Bone marrow (tissue), 2 donors: ENCODE measurements at places on chromosomes 7 and 10.

DNA sequence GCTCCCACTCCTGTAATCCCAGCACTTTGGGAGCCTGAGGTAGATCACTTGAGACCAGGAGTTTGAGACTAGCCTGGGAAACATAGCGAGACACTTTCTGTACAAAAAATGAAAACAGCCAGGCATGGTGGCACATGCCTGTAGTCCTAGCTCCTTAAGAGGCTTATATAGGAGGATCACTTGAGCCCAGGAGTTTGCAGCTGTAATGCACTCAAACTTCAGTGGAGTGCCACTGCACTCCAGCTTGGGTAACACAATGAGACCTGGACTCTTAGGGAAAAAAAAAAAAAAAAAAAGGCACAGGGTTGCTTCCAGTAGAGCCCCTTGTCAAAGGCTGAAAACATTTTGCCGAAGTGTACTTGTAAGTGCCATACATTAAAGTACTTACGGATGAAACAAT, 195.3 kb downstream of the PHTF2 start:
- DNase-seq, result no peak

DNA sequence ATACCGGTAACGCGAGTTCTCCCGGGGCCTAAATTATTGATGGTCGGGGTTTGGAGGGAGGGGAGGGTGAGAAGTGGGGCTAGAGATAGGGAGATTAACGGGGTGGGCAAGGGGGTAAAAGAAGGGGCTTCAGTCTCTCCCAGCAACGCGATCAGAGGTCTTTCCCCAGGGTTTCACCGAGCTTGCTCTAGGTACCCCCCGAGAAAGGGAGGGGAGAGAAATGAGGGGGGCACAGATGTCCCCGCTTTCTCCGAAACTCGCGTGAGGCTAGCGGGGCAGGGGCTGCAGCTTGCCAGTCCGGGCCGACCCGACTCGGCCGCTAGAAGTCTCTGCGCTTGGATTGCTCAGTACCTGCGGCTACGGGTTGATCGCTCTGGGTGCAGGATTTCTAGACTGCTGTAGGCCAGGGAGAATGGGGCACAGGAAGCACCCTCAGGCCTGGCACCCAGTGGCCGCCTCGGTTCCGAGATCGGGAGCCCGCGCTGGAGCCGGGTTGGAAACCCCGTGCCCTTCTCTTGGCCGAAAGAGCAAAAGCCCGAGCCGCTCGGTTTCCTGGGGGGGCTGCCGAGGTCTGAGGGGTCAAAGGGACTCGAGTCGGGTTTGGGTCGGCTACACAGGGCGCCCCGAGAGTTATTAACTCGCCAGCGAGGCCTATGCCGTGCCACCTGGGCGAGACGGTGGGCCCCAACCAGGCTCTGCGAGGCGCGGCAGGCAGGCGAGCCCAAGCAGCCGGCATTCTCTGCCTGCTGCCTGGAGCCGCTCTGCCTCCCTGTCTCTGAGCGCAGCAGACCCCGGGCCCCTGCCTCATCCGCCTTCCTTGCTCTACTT, 3.1 kb downstream of the PAX2 start:
- no peak for DNase-seq

- no peak for DNase-seq
Measured at GRCh38 chr10:60385399-60385738, 4.3 kb downstream of the ANK3 start.

DNA sequence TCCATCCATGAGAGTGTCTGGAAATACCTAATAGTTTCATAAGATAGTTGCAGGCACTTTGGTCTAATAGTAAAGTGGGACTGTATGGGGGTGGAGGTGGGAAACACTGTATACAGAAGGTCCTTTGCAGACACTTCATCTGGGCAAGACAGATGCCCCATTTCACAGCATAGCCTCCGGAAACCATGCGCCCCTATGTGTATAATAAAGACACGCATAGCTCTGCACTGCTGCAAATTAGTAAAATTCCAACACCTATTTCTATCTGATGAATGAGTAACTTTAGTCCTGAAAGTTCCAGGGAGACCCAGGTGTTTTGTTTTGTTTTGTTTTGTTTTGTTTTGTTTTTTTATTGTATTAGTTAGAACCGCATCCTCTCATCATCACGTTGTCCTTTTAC, 187.1 kb downstream of the CREB5 start:
- DNase-seq, result no peak

DNA sequence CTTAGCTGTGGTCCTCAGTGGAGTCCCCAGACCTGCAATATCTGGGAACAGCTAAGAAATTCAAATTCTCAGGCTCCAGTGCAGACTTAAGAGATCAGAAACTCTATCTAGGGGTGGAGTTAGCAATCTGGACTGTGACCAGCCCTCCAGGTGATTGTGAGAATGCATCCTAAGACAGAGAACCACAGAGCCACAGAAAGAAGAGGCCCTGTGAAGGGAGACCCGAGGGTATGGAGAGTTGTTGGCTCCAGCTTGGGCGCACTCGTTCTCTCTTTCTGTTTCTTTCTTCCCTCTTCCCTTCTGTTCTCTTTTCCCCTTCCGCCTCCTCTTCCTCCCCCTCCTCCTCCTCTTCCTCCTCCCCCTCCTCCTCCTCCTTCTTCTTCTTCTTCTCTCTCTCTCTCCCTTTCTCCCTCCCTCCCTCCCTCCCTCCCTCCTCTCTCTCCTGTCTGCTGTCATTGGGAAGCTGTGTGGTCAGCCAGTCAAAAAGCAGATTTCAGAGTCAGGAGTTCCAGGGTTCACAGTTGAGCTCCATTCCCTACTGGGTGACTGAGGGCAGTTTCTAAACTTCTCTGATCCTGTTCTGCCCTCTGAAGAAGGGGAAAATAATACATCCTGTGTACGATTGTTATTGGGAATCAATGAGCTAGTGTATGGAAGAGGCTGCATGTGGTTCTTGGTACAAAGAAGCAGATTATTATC, 62.1 kb upstream of the STEAP1B start:
- DNase-seq, result no peak

GRCh38 chr10:101354328-101355071, 535 bp downstream of the BTRC start:
- no peak for DNase-seq

GRCh38 chr10:129042776-129043595, 424.1 kb upstream of the MGMT start:
- no peak for DNase-seq

GRCh38 chr7:123305840-123306375, 106.1 kb upstream of the SLC13A1 start:
- no peak for DNase-seq

DNA sequence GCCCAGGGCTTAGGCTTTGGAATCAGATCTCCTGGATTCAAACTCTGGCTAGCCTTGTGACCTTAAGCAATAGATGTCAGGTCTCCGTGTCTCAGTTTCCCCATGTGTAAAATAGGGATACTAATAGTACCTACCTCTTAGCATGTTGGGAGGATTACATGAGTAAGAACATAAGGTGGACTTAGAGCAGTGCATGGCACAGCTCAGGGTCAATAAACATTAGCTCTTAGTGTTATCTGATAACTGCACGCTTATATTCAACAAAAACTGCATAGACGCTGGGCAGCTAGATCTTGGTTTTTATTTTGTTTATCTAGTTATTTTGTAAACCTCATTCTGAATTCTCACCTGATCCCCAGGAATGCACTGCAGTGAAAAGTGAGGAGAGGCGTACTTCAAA, 17.2 kb downstream of the TBXAS1 start:
- no peak for DNase-seq

- DNase-seq, result no peak
Measured at GRCh38 chr7:22156205-22156604, 200.7 kb downstream of the RAPGEF5 start.

DNA sequence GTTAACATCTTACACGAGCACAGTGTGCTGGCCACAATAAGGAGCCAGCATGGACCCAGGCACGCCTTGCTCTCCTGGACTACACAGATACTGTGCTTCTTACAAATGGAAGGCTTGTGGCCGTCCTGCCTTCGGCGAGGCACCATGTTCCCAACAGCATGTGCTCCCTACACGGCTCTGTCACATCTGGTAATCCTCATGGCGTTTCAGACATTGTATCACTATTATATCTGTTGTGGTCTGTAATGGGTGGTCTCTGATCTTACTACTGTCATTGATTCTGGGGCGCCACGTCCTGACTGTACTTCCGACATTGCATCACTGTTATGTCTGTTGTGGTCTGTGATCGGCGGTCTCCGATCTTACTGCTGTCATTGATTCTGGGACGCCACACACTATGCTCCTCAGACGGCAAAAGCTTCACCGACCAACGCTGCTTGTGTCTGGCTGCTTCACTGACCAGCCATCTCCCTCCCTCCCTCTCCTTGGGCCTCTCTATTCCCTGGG, 195.4 kb downstream of the MAD1L1 start:
- DNase-seq, result no peak

GRCh38 chr7:66078067-66078466, 2.4 kb downstream of the ASL start:
- DNase-seq, result no peak

GRCh38 chr10:131436458-131436857, 124.9 kb upstream of the TCERG1L start:
- DNase-seq, result no peak

DNA sequence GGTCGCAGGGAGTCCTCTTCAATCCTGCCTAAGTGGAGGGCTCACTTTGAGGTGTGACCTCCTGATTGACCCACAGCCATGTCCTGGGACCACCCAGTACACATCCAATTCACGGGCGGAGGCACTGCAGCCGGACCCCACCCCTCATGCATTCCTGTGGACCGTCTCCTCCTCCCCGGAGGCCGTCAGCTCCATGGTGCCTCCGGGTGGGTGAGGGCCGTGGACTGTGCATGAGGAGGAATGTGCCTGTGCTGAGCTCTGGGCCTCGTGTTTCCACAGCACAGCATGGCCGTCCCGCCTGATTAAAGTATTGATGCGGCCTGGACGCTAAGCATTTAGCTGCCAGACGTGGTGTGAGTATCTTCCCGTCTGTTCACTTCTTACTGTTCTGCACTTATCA, 52.8 kb downstream of the CFAP46 start:
- DNase-seq, result no peak

- no peak for DNase-seq
Measured at GRCh38 chr10:124183617-124184016, 90.2 kb upstream of the CHST15 start.

DNA sequence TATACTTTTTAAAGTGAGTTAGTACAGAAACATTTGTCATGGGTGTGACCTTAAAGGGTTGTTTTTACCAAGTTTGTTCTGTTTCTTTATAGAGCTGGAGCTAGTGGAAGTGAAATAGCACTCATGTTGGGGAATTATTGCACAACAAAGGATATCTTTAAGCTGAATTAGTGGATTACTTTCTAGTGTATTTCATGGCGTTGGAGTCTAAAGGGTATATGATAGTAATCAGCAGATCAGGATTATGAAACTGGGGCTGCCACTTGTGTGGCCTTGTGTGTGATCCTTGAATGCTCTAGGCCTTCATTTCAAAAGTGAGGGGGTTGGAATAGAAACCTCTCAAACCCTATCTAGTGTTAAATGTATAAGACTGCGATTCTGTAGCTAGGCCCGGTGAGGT, 123.6 kb downstream of the LYZL1 start:
- no peak for DNase-seq

- no peak for DNase-seq
Measured at GRCh38 chr7:137664846-137665245, 181.9 kb downstream of the DGKI start.

DNA sequence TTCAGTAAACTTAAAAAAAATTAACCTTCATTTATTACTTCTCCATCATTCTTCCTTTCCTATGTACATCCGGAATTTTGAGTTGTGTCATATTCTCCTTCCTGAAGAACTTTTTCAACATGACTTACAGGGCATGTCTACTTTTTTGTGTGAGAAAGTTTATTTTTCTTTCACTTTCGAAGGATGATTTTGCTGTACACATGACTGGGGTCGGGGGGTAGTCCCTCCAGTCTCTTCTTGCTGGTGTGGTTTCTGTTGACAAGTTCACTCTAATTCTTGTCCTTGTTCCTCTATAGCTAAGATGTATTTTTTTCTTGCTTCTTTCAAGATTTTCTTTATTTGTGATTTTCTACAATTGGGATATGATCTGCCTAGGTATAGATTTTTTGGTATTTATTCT, 55.8 kb downstream of the INPP5A start:
- no peak for DNase-seq

DNA sequence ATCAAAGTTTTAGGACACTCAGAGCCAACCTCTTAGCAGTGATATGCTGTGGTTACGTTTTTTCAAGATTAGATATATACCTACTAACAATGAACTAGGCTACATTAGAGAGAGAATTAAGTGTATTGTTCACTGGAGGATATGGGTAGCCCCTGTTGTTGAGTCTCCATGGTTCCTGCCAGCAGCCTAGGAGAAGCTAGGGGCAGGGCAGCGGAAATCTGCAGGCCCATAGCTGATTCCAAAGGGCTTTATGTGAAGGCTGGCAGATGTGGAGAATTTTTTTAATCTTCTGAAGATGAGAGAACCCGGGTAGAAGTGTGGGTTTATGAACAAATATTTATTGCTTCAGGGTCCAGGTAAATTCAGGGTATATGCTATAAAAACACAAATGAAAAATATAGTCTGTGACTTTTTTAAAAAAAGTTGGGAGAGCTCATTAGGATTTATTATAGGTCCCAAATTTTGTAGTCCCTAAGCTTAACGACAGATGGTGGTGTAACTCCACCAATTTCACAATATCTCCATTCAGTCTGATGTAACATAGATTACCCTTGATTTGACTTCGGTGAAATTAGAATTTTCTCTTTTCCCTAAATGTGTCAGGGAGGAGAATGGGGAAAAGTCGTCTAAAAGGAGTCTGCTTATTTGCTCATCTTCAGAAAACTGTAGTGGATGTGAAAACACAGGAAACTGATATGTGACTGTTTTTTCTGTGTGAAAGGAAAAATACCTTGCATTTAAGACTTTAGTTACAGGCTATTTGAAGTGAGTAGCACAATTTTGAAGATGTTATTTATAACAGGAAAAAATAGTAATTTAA, 163.0 kb upstream of the PPP1R3A start:
- no peak for DNase-seq

GRCh38 chr7:86094166-86094669, 549.5 kb upstream of the GRM3 start:
- no peak for DNase-seq

GRCh38 chr7:36278620-36279172, 111.0 kb upstream of the ANLN start:
- DNase-seq, result no peak

DNA sequence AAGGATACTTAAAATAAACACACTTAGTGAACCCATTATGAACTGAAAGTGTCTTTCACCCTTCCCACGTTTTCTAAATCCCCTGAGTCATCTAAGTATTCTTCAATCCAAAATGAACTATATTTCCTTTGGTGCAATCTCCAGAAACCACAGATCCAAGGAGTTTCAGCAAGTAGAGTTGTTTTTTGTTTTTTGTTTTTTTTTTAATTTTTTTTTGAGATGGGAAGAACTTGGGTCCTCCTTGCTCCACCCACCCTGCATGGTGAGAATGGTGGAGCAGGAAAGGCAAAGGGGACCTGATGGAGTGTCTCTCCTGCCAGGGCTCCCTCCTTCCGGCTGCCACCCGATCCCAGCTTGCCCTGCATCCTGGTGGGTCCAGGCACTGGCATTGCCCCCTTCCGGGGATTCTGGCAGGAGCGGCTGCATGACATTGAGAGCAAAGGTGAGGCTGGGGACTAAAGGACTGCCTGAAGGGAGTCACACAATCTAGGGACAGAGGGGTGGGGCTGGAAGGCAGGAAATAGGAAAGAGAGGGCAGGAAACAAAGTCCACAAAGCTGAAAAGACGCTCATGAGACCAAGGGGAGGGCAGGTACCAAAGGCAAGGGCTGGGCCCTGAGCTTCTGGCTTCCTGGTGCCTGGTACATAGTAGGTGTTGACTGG, 12.1 kb downstream of the ATG9B start:
- no peak for DNase-seq
